ENCODE measurements at places on chromosomes 11 and 22. TPM values are rescaled to one million over a fixed set of nuclear protein-coding genes. Genes with fewer than 3 reads are reported as not detected.

GRCh38 chr11:111120161-111120560 lies 125.4 kb upstream of the POU2AF2 start:
- H3K27me3 ChIP-seq = no peaks in the 10 kb centered on the region
- H3K4me3 ChIP-seq = no peak overlapping the region
- no peak for DNase-seq
- no peaks in the 10 kb centered on the region for H3K4me1 ChIP-seq
- H3K27ac ChIP-seq = no peak overlapping the region

GRCh38 chr11:30344085-30344484 lies 21.2 kb downstream of the ARL14EP start:
- H3K4me3 ChIP-seq = no peak overlapping the region
- H3K27me3 ChIP-seq = no peaks in the 10 kb centered on the region
- no peaks in the 10 kb centered on the region for H3K4me1 ChIP-seq
- H3K36me3 ChIP-seq = peaks cover 4% of the 10 kb centered on the region

- no peaks in the 10 kb centered on the region for H3K27me3 ChIP-seq
- no peak overlapping the region for H3K27ac ChIP-seq
- H3K36me3 ChIP-seq = no peaks in the 10 kb centered on the region
- no peak for DNase-seq
Observed at GRCh38 chr22:30178181-30179126, 68.1 kb downstream of the LIF start.

The TIGD3 gene
- total RNA-seq = 0.53 TPM

DNA sequence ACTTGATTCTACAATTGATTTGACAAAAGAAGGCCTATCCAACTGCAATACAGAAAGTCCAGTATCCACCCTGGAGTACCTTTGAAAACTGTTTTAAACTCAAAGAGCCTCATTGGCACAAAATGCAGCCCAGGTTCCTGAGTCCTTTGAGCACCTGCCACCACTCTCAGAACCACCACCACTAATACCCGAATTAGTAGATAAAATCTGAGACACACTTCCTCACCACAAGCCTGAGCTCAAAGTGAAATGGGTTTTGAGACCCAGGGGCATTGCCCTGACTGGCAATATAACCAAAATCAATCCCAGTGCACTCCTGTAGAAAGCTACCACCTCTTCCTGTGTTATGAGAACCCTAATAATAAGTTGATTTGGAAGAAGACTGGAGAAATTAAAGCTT lies 215.7 kb downstream of the CSNK2A3 start:
- H3K4me1 ChIP-seq = no peaks in the 10 kb centered on the region
- H3K36me3 ChIP-seq = no peaks in the 10 kb centered on the region
- H3K27ac ChIP-seq = no peak overlapping the region
- no peaks in the 10 kb centered on the region for H3K27me3 ChIP-seq
- no peak overlapping the region for H3K4me3 ChIP-seq

- H3K36me3 ChIP-seq = no peaks in the 10 kb centered on the region
- H3K27ac ChIP-seq = no peak overlapping the region
- no peak overlapping the region for H3K4me3 ChIP-seq
- DNase-seq = no peak
- peaks cover 11% of the 10 kb centered on the region for H3K4me1 ChIP-seq
Observed at GRCh38 chr22:19977296-19978243, 36.0 kb upstream of the TXNRD2 start.
